ENCODE measurements at places on chromosomes 3 and 15.

- DNase-seq: no peak
These were observed 25.9 kb downstream of the ADCY5 start for GRCh38 chr3:123423031-123423430.

DNA sequence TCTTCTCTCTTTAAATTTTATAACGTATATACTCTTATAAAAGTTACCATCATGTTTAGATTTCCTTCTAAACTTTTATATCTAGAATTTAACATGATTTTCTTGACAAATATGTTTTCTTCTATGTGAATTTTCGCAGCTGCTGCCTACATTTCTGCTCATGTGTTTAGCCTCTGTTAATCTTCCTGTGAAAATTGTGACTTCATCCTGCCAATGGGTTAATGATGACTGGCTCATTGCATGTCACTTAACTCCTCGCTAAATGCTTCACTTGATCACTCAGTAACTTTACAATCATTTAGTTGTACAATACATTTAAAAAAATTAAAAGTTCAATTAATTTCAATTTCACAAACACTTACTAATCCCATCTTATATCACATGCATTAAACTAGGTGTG, 178.1 kb downstream of the LPP start:
- no peak for DNase-seq

GRCh38 chr15:99592145-99592791, 26.5 kb downstream of the MEF2A start:
- no peak for DNase-seq

GRCh38 chr3:129626744-129627349, 20.4 kb upstream of the PLXND1 start:
- DNase-seq: peak; percentile 65

DNA sequence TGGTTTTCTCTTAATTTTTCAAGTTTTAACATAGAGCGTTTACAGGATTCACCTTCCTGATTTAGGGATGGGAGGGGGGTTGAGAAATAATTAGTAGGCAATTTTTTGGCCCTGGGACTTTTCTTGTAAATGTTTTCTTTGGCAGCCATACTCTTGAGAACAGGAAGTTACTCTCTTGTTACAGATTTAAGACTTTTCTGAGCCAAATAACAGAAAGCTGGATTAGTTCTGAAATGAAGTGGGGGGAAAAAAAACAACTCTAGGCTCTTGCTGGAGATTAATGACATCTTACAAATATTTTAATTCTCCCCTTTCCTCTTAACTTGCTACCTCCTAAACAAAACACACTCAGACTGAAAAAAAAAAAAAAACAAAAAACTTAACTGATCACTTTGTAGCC, 13.8 kb upstream of the POLR2M start:
- no peak for DNase-seq

GRCh38 chr15:43552986-43553385, 35.6 kb downstream of the MAP1A start:
- DNase-seq: peak; percentile 35

- peak; percentile 40 for DNase-seq
These were observed 26.7 kb downstream of the MELTF start for GRCh38 chr3:197002701-197003454.

- no peak for DNase-seq
These were observed 119.3 kb upstream of the SLC7A14 start for GRCh38 chr3:170705131-170705530.

DNA sequence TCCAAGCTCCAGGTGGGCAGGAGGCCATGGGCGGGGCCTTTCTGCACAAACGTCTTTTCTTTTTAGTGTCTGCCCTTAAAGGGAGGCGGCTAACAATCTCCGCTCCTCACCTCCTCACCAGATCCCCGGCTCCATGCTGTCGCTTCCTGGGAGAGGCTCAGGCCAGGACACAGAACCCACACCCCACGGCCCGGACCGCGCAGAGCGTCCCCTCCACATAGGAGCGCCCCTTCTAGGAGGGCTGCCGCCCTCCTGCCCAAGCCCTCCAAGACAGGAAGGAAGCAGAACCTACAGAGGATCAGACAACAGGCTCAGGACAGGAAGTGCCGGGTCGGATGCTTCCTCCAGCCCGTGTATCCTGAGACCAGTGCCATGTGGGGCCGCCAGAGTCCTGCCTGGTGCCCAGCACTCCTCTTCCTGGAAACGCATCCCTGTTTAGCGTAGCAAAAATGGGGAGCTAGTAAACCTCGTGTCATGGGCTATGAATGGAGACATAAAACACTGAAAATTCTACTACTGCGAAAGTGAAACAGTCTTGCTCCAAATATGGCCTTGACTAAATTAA, 83.2 kb upstream of the ATP10A start:
- DNase-seq: no peak

- DNase-seq: no peak
These were observed 7.0 kb upstream of the FRMD4B start for GRCh38 chr3:69392850-69393249.

DNA sequence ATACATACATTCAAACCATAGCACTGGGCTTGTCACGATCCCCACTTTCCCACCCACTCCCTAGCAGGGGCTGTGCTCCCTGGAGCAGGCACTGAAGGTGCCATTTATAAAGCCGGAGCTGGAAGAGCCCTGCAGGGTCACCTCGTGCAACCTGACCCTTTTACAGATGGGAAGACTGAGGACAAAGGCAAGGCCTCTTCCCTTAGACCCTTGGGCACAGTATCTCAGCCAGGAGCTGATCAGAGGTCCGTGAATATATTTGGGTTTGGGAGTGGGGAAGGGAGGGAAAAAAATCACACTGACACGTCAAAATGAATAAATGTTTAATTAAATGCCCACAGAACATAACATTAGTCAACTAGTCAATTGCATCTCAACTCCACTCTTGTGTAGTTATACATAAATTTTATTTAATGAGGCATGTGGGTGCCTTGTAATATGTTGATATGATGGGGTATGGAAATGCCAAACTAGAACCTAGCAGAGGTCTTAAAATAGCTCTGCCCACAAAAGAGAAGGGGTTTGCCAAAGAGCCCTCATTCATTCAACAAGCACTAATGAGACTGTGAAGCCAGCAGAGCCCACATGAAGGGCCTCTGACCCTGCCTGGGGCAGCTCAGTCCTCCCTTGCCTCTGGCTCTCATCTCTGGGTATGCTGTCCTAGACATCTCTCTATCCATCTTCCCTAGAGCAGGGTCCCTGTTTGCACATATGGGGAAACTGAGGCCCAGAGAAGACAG, 119.4 kb downstream of the NUP210 start:
- no peak for DNase-seq

DNA sequence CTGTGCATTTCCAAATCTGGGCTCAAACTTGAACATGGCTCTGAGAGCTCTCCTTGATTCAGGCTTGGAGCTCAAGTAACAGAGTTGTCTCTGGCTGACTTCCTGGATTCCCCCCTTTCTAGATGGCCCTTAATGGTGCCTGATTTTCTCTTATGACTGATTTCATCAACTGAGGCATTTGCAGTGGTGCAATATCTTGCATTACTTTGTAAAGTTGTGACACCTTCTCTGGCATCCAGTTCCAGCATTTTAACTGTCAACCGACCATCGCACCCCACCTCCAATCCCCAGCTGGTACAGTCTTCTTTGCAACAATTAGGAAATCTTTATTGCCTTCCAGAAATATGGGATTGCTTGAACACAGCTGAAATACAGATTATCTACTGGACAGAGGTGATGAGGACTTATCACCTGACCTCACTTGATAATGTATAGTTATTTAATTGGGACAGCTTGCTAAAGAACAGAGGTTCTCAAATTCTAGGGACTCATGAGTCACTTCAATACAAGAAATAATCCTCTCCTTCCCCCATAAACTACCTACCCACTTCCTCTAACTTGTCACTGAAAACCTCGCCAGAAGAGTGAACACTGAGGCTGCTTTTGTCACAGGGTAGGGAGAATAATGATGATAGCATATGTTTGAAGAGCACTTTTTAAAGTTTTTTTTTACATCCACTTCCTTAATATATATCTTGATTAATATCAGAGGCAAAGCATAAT, 41.8 kb downstream of the FILIP1L start:
- DNase-seq: no peak

- DNase-seq: no peak
These were observed 65.0 kb downstream of the TRIM69 start for GRCh38 chr15:44801364-44801763.

GRCh38 chr3:62670351-62670750, 204.9 kb downstream of the CADPS start:
- DNase-seq: peak; percentile 8

DNA sequence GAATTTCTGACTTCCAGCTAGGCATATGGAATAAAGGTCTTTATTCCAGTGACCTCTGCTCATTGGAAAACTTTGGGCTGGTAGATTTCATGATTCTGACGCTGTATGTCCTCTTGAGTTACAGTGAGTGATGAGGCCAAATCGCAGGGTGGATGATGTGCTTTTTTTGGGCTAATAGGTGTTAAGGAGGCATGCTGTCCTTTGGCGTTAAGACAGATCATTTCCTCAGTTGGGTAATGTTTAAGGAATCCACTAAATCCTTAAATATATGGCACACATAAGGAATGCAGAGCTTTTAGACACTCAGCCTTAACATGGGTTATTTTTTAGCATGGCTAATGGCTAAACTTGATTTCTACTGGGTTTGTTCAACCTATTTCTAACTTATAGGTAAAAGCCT, 87.9 kb downstream of the LPP start:
- no peak for DNase-seq

All from GM04504 (cell line).